GDM1 (cell line): ENCODE measurements at places on chromosomes 5 and 9.

- no peak for DNase-seq
Observed at GRCh38 chr9:2955575-2955974, 111.7 kb upstream of the PUM3 start.

- no peak for DNase-seq
Observed at GRCh38 chr9:123331346-123332060, 24.5 kb upstream of the CRB2 start.

DNA sequence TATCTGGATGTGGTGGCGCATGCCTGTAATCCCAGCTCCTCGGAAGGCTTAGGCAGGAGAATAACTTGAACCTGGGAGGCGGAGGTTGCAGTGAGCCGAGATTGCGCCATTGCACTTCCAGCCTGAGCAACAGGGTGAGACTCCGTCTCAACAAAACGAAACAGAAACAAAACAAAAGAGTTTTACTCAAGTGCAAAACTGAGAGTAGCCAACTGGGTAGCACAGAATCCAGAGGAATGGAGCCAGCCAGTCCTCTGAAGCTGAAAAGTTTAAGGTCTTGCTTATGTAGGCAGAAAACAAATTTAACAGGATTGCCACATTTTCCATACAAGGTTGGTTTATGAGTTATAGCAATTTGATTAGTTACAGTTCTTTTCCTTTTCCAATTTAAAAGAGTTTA lies 32.0 kb downstream of the SPIN1 start:
- no peak for DNase-seq

DNA sequence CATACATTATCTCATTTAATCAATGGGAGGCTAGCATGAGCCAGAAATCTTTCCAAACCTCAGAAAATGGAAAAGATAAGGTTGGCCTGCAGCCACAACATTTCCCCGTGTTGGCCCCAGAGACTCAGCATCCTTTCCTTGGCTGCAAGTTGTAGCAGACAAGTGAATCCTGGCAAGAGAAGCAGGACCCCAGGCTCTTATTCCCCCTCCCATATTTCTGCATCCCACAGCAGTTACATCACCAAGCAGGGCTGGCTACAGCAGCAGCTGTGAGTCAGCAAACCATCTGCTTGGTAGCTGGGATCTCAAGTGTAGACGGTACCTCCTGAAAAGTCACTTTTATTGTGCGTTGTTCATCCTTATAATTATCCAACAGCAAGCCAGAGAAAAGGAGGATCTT lies 212.4 kb downstream of the GNA14 start:
- DNase-seq, result no peak

GRCh38 chr5:160183075-160183474 lies 46.2 kb upstream of the FABP6 start:
- no peak for DNase-seq

GRCh38 chr9:97721396-97721795 lies 24.3 kb upstream of the XPA start:
- no peak for DNase-seq

GRCh38 chr5:57774439-57774838 lies 291.8 kb upstream of the ACTBL2 start:
- DNase-seq, result no peak

- DNase-seq, result no peak
Observed at GRCh38 chr9:111683392-111683791, 22.0 kb downstream of the GNG10 start.

DNA sequence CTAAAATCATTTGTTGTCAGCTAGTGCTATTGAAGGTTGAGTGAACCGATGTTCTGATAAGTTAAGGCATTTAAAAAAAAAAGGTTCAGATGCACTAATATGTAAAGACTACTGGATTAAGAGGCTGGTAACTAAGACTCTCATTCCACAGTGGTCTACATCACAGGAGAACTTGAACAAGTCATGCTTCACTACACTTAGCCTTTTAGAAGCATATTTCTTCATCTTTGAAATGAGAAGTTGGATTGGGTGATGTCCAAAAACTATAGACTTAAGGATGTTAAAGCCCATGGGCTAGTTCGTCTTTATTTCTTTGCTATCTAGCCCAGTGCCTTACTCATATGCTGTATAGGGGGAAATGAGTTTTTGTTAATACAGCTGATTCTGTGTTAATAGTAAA lies 107.2 kb downstream of the NDUFS4 start:
- DNase-seq, result no peak

DNA sequence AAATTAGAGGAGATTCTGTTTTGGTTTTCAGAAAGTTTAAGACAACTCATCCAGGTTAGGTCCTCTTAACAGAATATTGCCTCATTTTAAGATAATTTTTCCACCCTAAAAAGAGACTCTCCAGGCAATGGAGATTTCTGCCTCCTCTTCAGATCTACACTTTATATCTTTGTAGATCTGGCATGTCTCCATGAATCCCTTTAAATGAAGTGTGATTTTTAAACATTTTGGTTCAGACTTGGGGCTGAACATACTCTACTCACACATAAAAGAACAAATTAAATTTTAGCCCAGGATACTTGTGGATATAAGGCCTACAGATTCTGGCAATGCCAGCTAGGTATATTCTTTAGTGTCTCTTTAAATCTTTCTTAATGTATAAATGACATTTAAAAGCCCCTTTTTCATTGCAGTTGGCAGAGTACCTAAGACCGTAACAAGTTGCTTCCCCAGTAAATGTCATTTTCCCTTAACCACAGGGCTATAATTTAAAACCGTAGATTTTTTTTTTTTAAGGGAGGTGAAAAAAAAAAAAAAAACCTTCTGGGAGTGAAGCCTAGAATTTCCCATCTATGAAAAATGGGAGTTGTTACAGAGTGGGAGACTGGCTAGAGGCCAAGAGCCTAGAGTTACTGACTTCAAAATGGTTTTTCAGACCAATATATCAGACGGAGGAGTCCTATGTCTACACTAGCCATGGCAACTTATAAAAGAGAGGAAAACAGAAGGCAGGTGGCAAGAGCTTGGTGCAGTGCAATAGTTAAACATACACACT lies 207.8 kb upstream of the TARS1 start:
- no peak for DNase-seq

DNA sequence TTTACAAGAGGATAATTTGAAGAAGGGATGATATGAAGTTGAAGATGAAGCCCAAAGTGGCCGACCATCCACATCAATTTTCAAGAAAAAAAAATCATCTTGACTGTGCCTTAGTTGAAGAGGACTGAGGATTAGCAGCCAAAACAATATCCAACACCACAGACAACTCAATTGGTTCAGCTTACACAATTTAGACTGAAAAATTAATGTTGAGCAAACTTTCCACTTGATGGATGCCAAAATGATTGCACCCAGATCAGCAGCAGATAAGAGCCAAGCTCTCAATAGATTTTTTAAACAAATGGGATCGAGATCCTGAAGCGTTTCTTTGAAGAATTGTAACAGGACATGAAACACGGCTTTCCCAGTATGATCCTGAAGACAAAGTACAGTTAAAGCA lies 163.2 kb downstream of the GADD45G start:
- DNase-seq, result no peak
